ENCODE measurements at places on chromosomes 6 and 20.

- no peak for DNase-seq
Measured at GRCh38 chr6:142028527-142028926, 104.2 kb upstream of the GJE1 start.

- no peak for DNase-seq
Measured at GRCh38 chr6:143872201-143872600, 7.9 kb downstream of the ZC2HC1B start.

DNA sequence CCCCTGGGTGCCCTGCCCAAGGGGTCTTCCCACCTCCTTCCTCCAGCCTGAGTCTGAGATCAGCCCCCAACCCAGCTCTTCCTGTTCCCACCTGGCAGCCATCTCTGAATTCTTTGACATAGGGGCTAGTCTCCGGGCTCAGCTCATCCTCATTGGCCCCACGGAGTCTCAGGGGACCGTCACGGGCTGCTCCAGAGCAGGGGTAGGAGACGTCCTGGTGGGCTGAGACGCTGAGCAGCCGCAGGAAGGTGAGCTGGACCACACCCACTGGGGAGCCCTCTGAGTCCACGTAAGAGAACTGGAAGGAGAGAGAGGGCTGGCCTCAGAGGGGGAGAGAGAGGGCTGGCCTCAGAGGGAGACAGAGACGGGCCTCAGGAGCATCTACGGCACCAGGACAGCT, 28.1 kb downstream of the COL11A2 start:
- no peak for DNase-seq

GRCh38 chr20:46485431-46485830, 27.9 kb downstream of the ZNF334 start:
- DNase-seq: no peak
